Endothelial cell (in vitro differentiated cells): ENCODE measurements at places on chromosomes 11 and 22. TPM values are rescaled to one million over a fixed set of nuclear protein-coding genes. Genes with fewer than 3 reads are reported as not detected.

IRF7 gene
- 11.6 TPM for total RNA-seq

FGF4 gene
- not detected for total RNA-seq

NNMT gene
- total RNA-seq, result not detected

MAPK8IP2 gene
- 0.69 TPM for total RNA-seq

TSKU gene
- total RNA-seq, result 29.9 TPM

KIF18A gene
- 4.9 TPM for total RNA-seq

OR2AG2 gene
- total RNA-seq, result 0.26 TPM

SYT8 gene
- not detected for total RNA-seq

ISX gene
- not detected for total RNA-seq

MUC6 gene
- not detected for total RNA-seq

GP1BB gene
- not detected for total RNA-seq

SLC17A6 gene
- not detected for total RNA-seq

SLC5A1 gene
- total RNA-seq, result 0.26 TPM

OR4A16 gene
- not detected for total RNA-seq

DEPDC7 gene
- total RNA-seq, result 0.74 TPM

MLC1 gene
- total RNA-seq, result 1.2 TPM

OR8D1 gene
- not detected for total RNA-seq

PRCP gene
- 445 TPM for total RNA-seq

DERL3 gene
- total RNA-seq, result 1.3 TPM

WNT11 gene
- total RNA-seq, result 3.6 TPM

WNT7B gene
- total RNA-seq, result not detected

ANKK1 gene
- 0.18 TPM for total RNA-seq

MRGPRG gene
- total RNA-seq, result not detected

UBQLNL gene
- total RNA-seq, result 4.4 TPM

CLCF1 gene
- total RNA-seq, result 12.6 TPM

GALNT18 gene
- total RNA-seq, result 87.6 TPM

OR52I2 gene
- not detected for total RNA-seq

TESMIN gene
- 3.4 TPM for total RNA-seq

CREB3L1 gene
- total RNA-seq, result 21.6 TPM

YPEL1 gene
- total RNA-seq, result 11.5 TPM

TMA7B gene
- total RNA-seq, result 1.0 TPM

KCNJ4 gene
- 0.21 TPM for total RNA-seq

OR10D3 gene
- 0.67 TPM for total RNA-seq

NPAS4 gene
- not detected for total RNA-seq

VSIG10L2 gene
- total RNA-seq, result not detected

FXYD6 gene
- total RNA-seq, result 18.1 TPM

USP2 gene
- total RNA-seq, result 1.5 TPM
